Hepatic stellate cell (primary cell): ENCODE measurements at places on chromosomes 6 and 20.
A peak's percentile ranks its signal among the peaks of the same experiment; 100 is the strongest.

DNA sequence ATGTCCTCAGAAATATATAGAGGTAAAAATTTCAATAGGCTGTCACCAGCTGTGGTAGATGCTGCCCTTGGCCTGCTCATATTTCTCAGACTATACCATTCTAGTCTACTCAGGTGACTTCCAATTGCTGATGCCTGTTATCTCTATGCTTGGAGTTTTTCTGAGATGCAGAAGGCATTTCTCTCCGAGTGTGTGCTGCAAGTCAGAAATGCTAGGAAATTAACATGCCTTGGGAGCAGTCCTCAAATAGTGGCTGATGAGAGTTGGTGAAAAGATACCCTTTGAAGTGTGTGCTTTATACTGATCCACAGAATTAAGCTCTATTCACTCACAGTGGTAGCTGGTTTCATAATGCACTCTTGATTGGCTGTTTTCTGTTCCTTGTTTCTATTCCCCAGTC, 43.2 kb upstream of the PKIB start:
- no peak for DNase-seq

- no peak for DNase-seq
Measured at GRCh38 chr20:4295226-4295625, 279.9 kb upstream of the RNF24 start.

DNA sequence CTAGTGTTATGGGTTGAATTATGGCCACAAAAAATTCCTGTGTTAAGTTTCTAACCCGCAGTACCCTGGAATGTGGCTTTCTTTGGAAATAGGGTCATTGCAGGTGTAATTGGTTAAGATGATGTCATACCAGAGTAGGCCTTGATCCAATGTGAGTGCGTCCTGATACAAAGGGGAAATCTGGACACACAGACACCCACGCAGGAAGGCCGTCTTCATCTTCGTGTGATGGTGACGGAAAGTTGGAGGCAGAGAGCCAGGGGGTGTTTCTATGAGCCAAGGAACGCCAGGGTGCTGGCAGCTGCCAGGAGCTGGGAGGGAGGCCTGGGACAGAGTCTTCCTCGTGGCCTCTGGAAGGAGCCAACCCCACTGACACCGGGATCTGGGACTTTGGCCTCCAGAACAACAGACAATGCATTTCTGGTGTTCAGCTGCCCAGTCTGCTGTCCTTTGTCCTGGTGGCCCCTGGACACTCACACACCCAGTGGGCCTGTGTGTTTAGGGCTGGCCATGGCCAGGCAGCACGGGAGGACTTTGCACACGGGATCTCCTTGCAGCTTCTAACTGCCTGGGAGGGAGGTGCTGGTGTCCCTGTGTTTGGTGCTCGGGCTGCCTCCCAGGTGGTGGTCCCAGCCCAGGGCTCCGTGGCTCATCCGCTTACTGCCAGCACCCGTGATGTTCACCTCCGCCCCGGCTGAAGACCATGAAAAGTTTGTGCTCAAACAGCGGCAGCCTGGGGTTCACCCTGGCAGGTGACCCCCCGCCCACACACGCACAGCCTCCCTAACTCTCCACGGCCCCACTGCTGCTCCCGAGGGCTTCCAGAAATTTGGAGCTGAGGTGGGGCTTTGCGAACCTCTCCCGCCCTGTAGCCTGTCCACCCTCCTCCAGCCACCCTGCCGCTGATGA, 53.4 kb upstream of the GATA5 start:
- DNase-seq: no peak

- no peak for DNase-seq
Measured at GRCh38 chr6:11605507-11605905, 68.0 kb downstream of the TMEM170B start.

DNA sequence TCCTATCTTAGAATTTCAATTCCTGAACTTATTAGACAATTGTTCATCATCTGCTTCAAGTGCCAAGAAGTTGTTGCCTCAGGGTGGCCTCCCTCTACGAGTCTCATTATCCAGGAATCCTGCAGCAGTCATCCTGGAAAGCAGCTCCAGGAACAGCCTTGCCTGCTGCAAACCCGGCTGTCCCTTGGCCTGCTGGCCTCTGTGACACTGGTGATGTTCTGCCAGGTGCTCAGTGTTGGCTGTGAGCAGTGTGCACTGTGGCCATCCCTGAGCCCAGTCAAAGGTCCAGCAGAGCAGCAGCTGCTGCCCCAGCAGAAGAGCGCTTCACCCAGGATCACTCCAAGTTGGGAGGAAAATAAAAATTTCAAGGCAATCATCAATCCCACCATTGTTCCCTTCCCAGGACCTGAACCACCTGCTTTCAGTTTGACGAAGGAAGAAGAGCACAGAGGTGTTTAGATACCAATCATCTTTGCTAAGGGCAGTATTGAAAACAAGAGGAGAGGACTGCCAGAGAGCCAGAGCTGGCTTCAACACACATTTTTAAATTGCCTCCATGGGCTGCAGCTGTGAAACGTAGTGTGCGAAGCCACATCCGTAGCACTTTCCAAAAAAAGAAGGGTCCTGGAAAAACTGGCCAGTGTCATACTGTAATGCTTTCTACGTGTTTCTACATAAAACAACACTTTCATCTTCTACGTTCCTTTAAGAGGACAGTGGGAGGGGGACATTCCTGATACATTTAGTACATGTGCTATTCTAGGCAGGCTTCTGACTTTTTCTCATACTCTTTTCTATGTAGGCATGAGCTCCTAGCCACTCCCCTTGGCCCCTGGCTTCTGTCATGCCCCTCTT, 7.2 kb upstream of the FAM50B start:
- peak; percentile 63 for DNase-seq

DNA sequence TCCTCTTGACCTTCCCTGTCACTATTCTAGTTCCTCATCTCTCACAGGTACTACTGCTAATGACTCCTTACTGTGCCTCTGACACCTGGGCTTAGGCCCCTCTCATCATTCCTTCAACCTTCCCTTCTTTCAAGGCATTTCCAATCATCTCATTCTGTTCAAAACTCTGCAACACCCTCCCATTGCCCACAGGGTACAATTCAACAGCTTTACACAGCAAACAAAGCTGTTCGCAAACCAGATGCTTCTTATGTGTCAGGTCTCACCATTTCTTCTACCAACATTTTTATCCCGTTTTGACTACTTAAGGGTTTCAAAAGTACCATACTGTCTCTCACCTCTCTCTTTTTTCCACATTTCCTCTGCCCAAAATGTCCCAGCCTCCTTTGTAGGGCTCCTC, 84.4 kb upstream of the ID4 start:
- DNase-seq: no peak

- no peak for DNase-seq
Measured at GRCh38 chr20:35600176-35600992, 15.2 kb upstream of the SPAG4 start.

DNA sequence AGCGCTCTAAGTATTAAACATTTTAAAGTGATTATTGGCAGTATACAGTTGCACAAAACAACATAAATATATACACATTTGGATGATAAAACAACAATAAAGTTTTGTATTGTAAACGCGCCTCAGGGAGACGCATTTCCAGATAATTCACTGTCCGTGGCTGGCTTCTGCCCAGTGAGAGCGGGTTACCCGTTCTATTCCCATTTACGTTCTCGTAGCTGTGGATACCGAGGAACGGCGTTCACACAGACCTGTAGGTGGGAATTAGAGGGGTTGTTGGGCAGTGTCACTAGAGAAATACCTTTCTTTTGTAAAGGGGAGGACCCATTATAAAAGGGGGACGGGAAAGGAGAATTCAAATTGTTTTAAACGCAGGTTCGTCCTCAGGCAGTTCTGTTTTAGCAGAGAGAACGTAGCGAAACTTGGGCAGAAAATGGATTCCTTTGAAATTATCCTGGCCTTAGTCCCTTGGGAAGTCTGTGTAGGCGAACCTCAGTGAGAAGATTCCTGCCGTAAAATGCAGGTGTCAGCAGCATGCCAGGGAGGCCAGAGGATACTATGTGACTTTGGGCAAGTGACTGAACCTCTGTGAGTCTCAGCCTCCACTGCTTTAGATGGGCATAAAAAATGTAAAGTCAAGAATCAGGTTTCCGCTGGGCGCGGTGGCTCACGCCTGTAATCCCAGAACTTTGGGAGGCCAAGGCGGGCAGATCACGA, 756 bp downstream of the MTG2 start:
- peak; percentile 48 for DNase-seq

GRCh38 chr6:37675606-37676005, 22.1 kb downstream of the MDGA1 start:
- no peak for DNase-seq

GRCh38 chr6:15875797-15876196, 213.0 kb upstream of the DTNBP1 start:
- DNase-seq: no peak

DNA sequence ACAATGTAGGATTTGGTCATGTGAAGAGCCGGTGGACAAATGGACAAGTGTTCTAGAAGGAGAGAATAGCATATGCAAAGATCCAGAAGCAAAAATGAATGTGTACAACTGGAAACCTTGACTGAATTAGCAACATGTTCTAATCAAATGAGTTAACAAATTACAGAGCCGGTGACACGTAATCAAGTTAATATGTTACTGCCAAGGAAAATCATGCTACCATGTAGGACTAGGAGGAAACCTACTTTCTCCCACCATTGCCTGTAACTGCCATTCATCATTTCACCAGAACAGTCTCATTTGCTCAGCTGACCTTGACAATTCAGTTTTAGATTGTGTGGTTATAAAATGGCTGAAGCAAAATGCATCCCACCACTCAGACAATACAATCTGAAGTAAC, 179.4 kb downstream of the KIF16B start:
- DNase-seq: no peak

DNA sequence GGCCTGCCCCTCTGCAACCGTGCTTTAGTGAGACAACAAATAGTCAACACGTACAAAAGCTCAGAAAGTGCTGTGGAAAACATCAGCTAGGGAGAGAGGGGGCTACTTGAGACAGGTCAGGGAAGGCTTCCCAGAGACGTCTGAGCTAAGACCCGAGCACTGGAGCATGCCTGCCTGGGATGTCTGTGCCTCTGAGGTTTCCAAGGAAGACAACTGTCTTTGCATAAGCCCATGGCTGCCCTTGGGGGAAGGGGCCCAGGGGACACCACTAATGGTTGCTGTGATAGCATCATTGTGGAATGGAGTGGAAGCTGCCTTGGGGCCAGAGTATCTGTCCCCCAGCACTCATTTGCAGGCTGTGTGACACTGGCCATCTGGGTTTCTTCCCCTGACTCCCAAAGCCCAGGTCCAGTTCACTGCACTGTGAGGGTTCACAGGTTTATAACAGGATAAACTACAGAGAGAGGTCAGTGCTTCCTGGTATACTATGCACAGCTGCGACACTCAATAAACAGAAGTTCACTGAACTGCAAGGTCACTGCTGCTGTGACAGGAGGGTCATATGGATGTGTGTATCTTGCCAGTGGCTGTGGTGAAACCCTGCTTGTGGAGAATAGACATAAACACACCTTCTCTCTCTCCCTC, 1.5 kb upstream of the ARFGEF2 start:
- DNase-seq: no peak

DNA sequence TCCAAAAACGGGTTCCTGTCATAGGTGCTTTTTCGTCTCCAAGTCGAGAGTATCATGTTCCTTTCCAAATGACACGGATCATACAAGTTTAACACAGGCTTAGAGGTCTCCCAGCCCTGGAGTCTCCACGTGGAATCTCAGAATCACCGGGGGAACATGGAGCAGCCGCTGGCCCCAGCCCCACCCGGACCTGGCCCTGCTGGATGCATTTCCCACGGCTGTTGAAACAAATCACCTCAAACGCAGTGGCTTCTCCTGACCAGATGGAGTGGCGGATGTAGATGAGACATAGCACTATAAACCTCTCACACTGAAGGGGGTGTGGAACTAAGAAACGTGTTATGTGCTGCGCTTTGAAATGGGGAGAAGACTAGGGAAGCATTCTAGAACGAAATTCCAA, 70.0 kb upstream of the FRMD1 start:
- no peak for DNase-seq

- no peak for DNase-seq
Measured at GRCh38 chr20:59559024-59559817, 45.1 kb upstream of the PHACTR3 start.

GRCh38 chr20:6416371-6416770, 293.5 kb upstream of the FERMT1 start:
- DNase-seq: no peak

DNA sequence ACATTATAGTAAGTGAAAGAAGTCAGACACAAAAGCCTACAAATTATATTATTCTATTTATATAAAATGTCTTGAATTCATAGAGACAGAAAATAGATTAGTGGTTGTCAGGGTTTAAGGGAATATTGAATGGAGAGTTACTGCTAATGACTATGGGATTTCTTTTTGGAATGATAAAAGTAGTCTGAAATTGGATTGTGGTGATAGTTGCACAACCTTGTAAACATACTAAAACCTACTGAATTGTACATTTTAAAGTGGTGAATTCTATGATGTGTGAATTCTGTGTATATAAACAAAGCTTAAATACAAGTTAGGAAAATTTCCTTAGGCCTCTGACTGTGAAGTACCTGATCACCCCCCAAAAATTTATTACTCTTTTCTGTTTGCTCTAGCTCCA, 343.1 kb downstream of the TFAP2B start:
- DNase-seq: no peak

- DNase-seq: peak; percentile 32
Measured at GRCh38 chr20:50438986-50439407, 71.2 kb upstream of the PTPN1 start.

DNA sequence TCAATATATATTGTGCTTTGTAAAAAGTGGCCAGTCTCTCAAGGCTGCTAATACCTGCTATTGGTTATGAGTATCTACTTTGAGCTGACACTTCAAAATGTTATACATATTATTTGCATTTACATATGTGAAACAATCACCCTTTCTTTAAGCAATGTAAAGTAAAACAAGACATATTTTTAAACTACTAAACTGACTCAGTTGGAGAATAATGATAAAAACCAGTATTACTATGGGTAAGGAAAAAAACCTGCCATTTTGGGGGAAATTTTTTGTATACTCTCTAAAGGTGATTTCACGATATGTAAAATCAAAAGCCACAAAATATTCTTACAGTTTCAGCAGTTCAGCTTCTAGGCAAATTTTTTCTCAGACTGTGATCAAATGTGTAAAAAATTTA, 232.3 kb downstream of the PRL start:
- DNase-seq: no peak

DNA sequence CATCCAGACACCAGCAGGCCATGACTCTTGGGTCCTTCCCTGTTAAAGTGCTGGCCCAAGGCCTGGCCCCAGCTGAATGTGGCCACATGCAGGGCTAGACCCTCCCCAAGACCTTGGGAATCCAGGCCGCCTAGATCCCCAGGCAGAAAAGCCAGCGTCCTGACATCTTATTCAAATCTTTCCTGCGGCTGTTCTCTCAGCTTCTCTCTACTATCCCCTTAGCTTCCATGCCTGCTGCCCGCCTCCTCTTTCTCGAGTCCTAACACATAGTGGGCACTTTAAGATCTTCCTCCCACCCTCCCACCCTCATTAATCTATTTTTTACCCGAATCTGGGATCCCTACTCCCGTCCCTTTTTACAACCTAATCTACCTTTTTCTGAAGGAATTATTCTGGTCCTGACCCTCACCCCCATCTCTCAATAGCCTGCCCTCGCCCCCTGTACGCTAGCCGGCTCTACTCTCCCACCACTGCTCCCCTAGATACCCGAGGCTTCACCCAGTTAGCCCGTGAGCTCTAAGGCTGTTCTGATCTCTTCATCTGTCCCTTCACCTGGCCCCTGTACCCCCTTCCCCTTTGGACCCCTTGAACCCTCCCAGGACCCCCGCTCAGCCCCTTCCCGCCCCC, at the start of gene CCHCR1:
TSS of gene CCHCR1 (minus strand) at position 290 of the 627 bp plus-strand sequence. CDS start at position 88, 202 bp downstream.
- no peak for DNase-seq

- no peak for DNase-seq
Measured at GRCh38 chr6:51203504-51203903, 384.8 kb downstream of the TFAP2B start.
